Endodermal cell (in vitro differentiated cells): ENCODE measurements at places on chromosomes 7 and 10. TPM values are rescaled to one million over a fixed set of nuclear protein-coding genes. Genes with fewer than 3 reads are reported as not detected.

DNA sequence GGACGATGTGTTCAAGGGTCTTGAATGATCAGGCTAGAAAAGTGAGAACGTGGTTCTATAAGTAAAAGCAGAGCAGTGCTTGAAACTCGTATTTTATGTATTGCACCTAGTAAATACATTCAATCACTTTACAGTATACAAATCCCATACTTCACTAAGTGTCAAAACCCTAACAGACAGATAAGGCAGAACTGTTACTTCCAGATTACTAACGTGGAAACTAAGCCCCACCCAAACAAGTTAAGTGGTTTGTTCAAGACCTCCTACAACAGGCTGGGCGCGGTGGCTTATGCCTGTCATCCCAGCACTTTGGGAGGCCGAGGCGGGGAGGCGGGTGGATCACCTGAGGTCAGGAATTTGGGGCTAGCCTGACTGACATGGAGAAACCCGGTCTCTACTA lies 9.2 kb upstream of the MYO1G start:
- no peak for DNase-seq

- DNase-seq, result no peak
Observed at GRCh38 chr7:157572622-157573021, 235.8 kb downstream of the DNAJB6 start.

DNA sequence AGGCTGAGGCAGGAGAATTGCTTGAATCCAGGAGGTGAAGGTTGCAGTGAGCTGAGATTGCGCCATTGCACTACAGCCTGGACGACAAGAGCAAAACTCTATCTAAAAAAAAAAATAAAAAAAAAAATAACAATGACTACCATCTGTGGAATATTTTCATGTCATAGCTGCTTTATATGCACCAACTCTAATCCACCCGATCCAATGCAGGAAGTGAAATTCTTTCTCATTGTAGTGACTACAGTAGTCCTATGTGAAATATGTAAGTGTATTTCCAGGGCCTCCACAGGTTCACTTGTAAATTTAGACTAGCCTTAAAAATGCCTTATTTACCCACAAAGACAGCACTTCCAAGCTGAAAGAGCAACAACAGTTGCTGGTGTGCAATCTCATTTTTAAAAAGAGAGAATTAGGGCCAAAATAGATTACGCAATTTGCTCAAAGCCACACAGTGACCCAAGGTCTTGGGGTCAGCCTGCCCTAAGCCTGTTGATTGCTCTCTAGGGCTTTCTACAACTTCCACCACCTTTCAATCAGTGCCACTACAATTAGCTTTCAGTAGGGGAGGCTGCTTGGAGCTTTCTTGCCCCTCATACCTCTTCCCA lies 25.8 kb upstream of the EGFR start:
- no peak for DNase-seq

GRCh38 chr7:78172267-78172757 lies 373.7 kb downstream of the PHTF2 start:
- DNase-seq, result peak; percentile 51

Gene CHAT
- not detected in 3 replicates for total RNA-seq
